ENCODE measurements at places on chromosomes 3 and 15.

GRCh38 chr15:50119063-50120040 lies at the start of gene ATP8B4:
Gene ATP8B4 (minus strand): TSS chr15:50119233. CDS start chr15:50106966, 12,267 bp downstream.
- DNase-seq, result no peak

DNA sequence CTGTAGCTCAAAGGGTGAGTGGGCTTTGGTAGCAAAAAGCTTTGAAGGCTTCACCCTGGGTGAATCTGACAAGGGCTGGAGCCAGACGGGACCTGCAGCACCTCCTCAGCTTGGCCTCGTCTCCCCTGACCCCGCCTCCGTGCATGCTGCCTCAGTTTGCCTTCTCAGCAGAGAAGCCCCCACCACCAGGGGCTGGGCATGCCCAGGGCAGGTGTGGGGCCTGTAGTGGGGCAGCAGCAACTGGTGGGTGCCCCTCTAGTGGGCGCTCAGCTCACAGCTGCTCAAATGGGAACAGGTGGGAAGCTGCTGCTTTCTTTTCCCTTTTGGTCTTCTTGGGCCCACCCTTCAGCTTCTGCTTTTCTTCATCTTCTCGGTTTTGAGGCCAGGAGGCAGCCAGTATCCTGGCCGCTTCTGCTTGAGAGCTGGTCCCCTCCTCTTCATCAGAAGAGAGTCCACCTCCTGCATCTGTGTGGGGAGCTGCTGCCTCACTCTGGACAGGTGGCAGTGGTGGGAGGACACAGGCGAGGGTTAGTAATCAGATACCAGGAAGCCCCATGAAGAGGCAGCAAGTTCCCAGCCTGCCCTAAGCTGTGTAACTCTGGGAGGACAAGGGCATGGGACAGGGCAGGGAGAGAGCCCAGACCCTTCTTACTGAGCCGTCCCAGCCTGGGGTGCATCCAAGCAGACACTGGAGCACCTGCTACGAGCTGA lies 21.0 kb downstream of the TMEM43 start:
- no peak for DNase-seq

DNA sequence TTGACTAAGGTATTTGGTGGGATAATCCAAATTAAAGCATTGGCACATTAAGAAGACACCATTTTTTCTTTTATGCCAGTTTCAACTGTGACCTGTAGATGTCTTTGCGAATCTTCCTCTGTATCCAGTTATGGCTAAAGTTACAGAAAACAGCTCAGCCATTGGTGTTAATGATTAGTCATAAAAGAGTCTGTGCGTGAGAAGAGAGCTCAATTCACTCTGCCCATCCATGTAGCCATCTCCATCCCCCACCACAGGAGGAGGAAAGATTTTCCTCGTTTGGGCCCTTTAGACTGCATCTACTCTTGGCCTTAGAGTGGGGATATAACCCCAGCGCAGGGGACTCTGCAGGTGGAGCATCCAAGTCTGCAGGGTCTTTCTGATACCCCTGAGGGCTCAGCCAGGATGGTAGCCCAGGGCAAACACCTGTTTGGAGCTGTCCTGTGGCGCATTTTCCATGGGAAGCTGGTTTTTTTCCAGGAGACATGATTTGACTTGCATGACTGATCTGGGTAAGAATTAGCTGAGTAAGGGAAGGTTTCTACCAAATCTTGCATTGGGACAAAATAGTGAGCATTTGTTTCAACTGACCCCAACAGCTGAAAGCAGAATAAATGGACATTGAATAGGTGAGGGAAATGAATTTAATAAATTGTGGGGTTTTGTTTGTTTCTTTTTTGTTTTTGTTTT lies 29.5 kb downstream of the NANOGP8 start:
- no peak for DNase-seq

DNA sequence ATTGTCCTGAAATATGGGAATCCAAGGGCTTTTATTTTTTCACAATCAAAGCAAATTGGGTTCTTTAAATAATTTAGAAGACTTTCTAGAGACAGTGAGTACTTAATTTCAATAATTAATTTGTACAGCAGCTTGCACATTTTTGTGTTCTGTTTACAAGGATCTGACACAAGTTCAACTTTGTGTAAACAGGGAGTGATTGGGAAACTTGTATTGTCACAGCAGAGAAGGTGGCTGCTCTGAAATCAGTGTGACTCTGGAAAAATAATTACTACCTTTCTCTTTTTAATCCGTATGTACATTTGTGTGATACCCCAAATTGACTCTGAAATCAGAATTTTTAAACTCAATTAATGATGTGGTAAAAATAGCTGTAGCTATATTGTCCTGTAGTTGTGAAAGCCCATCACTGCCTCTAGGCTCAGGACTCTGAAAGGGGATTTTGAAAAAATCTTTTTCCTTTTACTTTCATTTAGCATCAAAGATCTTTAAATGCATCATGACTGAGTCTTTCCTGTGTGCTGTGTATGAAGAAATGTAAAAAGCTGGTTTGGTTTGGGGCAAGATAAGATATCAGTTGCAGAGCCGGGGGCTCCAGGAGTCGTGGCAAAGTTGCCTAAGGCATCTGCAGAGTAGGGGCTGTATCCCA lies 45.1 kb downstream of the MFSD1 start:
- no peak for DNase-seq

DNA sequence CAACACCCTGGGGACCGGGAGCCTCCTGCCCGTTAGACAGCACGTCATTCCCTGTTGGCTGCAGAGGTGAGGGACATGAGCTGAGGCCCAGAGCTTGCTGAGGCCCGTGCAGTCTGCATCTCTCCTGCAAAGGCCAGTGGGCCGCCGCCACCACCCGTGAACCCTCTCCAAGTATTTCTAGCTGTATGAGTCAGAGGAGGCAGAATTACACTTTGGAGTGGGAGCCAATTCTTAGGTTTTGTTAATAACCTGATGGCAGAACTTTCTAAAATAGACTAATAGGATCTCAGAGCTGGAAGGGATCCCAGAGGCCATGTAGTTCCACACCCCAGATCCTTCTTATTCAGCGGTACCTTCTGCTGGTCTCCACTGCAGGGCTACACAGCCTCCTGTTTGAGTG lies 335.2 kb upstream of the CTDSPL start:
- DNase-seq, result peak; percentile 36

GRCh38 chr3:111051354-111051753 lies 20.3 kb upstream of the NECTIN3 start:
- DNase-seq, result no peak

DNA sequence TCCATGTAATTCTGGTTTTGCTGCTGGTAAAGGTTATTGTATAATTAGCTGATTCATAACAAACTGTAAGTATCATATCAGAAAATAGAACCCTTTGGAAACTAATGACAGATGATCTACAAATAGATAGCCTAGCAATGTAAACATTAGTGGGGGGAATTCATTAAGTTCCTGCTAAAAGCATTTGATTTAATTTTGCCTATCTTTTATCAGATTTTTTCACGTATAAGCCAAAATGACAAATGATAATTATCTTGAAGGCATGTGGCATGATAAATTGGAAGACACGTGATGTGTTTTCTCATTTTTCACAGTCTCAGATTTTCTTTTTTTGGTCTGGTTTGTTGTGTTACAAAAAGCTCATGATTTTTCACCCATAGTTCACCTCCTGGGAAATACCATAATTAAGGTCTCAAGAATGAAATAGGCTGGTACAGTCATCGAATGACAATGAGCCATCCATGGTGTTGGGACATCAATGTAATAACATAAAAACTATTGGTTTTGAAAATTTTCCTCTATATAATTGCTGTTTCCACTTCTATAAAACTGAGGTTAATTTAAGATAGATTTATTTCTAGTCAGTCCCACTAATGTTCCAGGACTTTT lies 325.9 kb upstream of the TBL1XR1 start:
- DNase-seq, result no peak

DNA sequence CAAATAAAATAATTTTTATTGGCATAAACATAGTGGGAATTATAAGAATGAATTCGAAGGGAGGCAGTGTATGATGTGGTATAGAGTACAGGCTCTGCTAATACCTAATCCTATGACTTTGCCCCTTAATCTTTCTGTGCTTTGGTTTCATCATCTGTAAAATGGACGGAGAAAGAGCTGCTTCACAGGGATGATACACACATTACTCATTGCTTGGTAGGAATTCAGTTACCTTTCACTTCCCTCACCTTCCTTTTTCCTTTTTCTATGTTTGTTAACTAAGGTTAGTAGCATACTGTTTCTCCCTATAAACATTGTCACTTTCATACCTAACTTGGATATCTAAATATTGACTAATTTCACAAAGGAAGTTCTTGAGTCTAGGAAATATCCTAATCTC lies 36.2 kb downstream of the LEKR1 start:
- no peak for DNase-seq

DNA sequence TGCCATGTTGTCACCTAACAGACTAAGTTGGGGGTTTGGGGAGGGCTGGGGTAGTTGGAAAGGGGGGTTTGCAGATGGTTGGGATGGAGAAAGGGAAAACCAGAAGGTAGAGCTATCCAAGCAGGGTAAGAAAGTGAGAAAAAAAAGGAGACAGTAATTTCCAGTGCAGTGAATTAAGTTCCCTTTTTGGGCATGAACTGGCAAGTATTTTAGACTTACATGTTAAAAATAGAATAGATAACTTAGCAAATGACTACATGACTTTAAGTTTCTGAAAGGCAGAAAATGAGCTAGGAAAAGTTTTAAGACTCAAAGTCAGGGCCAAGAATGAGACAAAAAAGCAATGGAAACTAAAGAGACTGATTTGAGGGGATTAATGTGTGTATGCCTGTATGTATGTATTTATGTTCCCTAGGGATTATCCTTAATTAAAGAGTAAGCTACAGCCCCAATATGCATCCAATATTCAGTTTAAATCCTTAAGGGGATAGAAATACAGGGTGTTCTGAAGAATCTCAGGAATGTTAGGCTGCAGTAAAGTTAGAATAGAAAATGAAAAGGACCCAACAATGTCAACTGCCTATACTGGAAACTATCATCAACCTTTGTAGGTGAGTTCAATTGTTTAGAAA lies 285.2 kb upstream of the MME start:
- DNase-seq, result no peak

- no peak for DNase-seq
Observed at GRCh38 chr3:171261487-171261886, 198.7 kb downstream of the TNIK start.

GRCh38 chr3:16515885-16516420 lies 2.5 kb upstream of the RFTN1 start:
- DNase-seq, result no peak
